ENCODE measurements at places on chromosomes 6 and 20.

DNA sequence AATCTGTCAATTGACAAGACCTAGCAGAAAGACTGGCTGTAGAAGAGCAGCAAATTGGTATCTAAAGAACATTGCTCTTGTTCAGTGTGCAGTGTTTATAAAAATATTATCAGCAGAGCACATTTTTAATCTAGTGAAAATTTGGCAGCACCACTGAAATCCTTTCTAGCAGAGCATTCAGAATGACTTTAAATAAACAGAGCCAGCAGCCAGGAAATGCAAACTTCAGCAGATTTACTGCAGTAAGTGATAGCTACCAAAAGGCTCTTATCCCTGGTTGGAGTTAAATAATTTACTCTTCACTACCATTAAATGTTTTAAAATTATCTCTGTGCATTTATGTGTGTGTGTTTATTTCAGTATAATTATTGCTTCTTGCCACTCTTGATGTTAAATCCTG, 590.9 kb upstream of the CITED2 start:
- no peak for DNase-seq

DNA sequence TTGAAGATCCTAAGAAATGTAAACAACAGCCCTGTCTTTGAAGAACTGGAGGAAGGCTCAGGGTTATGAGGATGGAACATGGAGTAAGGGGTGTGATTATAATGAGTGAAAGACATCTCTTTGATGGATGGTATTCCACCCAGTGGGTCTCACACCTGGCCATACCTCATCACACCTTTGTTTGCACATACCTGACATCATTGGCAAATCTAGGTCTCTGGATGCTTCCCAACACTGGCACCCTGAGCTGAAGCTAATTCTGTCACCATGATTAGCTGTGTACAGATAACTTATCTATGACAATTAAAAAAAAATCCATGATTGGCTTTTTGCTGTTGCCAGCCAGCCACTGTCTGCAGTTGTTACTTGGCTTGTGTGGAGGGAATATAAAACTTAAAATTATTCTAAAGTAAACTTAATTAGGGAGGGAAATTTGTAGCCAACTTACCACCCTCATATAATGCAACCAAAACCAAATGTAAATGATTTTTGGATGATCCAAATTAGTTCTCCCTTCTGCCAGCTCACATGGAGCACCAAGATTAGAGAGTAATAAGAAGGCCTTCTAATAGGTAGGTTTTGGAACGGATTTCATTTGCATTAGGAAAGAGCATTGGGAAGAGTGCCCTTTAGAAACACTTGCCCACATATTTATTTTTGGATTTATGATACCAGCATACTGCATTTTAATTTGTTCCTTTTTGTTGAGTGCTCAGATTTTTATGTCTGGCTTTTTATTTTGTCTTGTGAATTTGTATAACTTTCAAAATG, 249.5 kb downstream of the SOX4 start:
- DNase-seq: no peak

DNA sequence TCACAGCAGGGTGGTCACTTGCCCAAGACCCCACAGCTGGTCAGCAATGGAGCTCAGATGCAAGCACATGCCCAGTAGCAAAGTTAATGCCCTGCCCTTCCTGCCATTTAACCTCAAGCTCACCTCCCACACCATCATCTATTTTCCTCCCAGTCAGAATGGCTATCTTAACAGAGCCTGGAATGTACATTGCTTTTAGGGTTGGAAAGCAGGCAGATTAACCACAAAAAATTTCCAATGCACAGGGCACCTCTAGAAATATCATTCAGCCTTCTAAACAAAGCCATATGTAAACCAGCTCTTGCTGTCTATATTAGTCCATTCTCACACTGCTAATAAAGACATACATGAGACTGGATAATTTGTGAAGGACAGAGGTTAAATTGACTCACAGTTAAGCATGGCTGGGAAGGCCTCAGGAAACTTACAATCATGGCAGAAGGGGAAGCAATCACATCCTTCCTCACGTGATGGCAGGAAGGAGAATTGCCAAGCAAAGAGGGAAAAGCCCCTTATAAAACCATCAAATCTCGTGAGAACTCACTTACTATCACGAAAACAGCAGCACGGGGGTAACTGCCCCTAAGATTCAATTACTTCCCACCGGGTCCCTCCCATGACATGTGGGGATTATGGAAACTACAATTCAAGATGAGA, 106.9 kb downstream of the FYN start:
- DNase-seq: no peak

DNA sequence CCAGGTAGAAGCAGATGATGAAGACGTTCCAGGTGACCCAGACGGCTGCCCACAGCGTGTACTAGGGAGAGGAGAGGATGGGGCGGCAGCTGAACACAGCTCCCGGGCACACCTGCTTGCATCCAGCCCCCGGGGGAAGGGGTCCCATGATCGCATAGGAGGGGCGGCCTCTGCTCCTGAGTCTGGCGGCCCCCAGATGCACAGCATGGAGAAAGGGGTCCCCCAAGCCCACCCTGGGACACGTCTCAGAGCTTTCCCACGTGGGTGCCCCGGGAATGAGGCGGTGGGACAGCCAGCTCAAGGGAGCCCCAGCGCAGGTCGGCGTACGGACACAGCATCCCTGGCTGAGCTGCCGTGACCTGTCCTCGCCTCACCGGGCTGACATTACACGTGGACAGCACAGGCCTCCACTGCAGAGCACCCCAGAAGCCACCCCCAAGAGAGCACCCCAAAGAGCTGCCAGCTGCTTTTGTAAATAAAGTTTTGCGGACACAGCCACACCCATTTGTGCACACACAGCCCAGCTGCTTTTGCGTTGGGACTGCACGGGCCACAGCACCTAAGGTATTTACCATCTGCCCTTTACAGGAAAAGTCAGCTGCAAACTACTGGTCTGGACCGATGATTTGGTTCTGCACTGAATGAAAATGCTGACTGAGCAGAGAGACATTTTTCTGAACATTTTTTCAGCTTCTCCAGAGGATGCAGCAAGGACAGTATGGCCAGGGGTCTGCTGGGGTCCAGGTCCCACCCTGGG, 5.2 kb downstream of the NKAIN4 start:
- no peak for DNase-seq

GRCh38 chr6:159203304-159204005, 34.3 kb downstream of the FNDC1 start:
- peak; percentile 43 for DNase-seq

All from femur (tissue), 1 donor.